ENCODE measurements at places on chromosomes 12 and 14. TPM values are rescaled to one million over a fixed set of nuclear protein-coding genes. Genes with fewer than 3 reads are reported as not detected.

OR6C2 gene
- not detected for total RNA-seq

CLEC9A gene
- not detected for total RNA-seq

ABCD2 gene
- total RNA-seq = under 0.01 TPM

DLK1 gene
- not detected for total RNA-seq

CATSPERB gene
- 0.31 TPM for total RNA-seq

GYS2 gene
- not detected for total RNA-seq

CD163 gene
- total RNA-seq = not detected

HSPA2 gene
- 27.6 TPM for total RNA-seq

SERPINA3 gene
- 0.73 TPM for total RNA-seq
